Spleen (tissue), 13 donors: ENCODE measurements at places on chromosomes 16 and 17.

- no peak for DNase-seq
Measured at GRCh38 chr17:37373530-37374159, 2.1 kb upstream of the C17orf78 start.

DNA sequence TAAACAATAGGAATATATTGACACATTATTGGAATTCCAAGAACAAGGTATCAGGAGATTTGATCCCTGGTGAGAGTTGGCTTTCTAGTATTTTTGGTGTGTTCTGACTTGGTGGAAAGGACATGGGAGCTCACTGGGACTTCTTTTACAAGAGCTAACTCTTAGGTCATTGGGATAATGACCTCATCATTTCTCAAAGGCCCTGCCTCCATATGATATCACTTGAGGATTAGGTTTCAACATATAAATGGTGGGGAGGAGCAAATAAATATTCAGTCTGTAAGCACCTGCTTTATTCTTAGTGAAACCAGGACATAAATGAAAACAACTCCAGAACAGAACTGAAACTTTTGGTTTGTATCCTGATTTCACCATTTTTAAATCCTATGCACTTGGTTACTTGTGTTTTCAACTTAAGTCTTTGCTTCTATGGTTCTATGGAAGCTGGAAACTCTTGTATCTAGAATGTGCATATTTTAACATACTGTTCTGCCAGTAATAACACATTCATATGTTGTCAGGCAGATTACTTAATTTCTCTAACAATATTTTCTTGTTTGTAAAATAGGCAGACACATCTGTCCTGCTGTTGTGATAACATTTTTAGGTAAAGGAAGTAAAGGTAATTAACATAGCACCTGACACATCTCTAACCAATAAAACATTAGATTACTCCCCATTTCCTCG, 1527.7 kb upstream of the CDH8 start:
- DNase-seq, result no peak

- no peak for DNase-seq
Measured at GRCh38 chr16:82260212-82260795, 90.3 kb upstream of the MPHOSPH6 start.

GRCh38 chr17:4584101-4584916, at the start of gene SMTNL2:
Gene SMTNL2 (plus strand): TSS chr17:4584529. CDS start chr17:4584606, 77 bp downstream.
- peak; percentile 75 for DNase-seq
